ENCODE measurements at places on chromosomes 7 and 10. TPM values are rescaled to one million over a fixed set of nuclear protein-coding genes. Genes with fewer than 3 reads are reported as not detected.

DNA sequence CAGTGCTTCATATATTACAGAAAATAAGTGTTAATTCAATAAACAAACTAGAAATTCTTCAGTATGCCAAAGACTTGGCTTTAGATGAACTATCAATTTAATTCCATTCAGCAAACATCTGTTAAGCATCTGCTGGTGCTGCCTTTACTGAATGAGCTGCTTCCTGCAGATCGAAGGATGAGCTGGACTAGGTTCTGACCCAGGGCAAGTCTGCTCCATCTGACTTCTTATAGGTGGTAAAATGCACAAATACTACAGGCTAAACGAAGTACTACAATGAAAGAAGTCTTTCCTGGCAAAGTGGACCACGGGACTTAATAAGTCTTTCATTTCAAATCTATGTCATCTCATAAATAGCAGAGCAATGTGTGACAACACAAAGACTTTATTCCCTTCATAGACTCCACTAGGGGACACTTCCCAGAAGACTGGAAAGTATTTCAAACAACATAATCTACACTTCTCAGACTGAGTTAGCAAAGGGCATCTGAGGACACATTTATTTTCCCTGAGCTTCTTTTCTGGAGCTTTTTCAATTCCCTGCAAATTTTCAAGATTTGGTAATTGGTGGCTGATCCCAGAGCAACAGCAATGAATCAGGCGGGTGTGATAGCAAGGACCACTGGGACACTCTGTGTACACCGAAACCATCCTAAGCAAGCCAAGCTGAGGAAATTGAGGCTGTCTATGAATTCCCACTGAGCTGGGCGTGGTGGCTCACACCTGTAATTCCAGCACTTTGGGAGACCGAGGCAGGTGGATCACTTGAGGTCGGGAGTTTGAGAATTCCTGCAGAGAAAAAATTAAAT, 108.9 kb upstream of the FRMD4A start:
- H3K36me3 ChIP-seq, result no peaks in the 10 kb centered on the region
- H3K27ac ChIP-seq, result no peak overlapping the region
- no peaks in the 10 kb centered on the region for H3K4me1 ChIP-seq
- DNase-seq, result no peak

- DNase-seq, result no peak
- peaks cover 4% of the 10 kb centered on the region for H3K36me3 ChIP-seq
- peaks cover 32% of the 10 kb centered on the region for H3K4me1 ChIP-seq
Observed at GRCh38 chr10:7320072-7320471, 90.8 kb downstream of the SFMBT2 start.

- no peak overlapping the region for H3K4me3 ChIP-seq
- H3K4me1 ChIP-seq, result peaks cover 15% of the 10 kb centered on the region
Observed at GRCh38 chr10:82378146-82378545, 503.2 kb downstream of the NRG3 start.

- H3K27me3 ChIP-seq, result no peaks in the 10 kb centered on the region
- H3K4me1 ChIP-seq, result peaks cover 16% of the 10 kb centered on the region
- no peak overlapping the region for H3K4me3 ChIP-seq
- DNase-seq, result peak; percentile 61
- no peaks in the 10 kb centered on the region for H3K36me3 ChIP-seq
Observed at GRCh38 chr10:43857206-43857930, 208.7 kb upstream of the ZNF32 start.

GRCh38 chr7:5442757-5443305, 19.2 kb upstream of the TNRC18 start:
- no peak overlapping the region for H3K4me3 ChIP-seq
- no peaks in the 10 kb centered on the region for H3K27me3 ChIP-seq
- no peak for DNase-seq
- H3K36me3 ChIP-seq, result peaks cover 21% of the 10 kb centered on the region
- H3K27ac ChIP-seq, result no peak overlapping the region
- no peaks in the 10 kb centered on the region for H3K4me1 ChIP-seq

GRCh38 chr10:104273899-104274575, 5.1 kb downstream of the GSTO2 start:
- H3K4me1 ChIP-seq, result peaks cover 7% of the 10 kb centered on the region
- H3K27ac ChIP-seq, result peak overlapping the region; percentile 73
- DNase-seq, result no peak
- H3K36me3 ChIP-seq, result peaks cover 17% of the 10 kb centered on the region
- H3K27me3 ChIP-seq, result no peaks in the 10 kb centered on the region

- no peak overlapping the region for H3K27ac ChIP-seq
- DNase-seq, result no peak
- H3K27me3 ChIP-seq, result no peaks in the 10 kb centered on the region
- no peak overlapping the region for H3K4me3 ChIP-seq
- H3K36me3 ChIP-seq, result no peaks in the 10 kb centered on the region
Observed at GRCh38 chr10:95861386-95861785, 46.4 kb upstream of the CC2D2B start.

DNA sequence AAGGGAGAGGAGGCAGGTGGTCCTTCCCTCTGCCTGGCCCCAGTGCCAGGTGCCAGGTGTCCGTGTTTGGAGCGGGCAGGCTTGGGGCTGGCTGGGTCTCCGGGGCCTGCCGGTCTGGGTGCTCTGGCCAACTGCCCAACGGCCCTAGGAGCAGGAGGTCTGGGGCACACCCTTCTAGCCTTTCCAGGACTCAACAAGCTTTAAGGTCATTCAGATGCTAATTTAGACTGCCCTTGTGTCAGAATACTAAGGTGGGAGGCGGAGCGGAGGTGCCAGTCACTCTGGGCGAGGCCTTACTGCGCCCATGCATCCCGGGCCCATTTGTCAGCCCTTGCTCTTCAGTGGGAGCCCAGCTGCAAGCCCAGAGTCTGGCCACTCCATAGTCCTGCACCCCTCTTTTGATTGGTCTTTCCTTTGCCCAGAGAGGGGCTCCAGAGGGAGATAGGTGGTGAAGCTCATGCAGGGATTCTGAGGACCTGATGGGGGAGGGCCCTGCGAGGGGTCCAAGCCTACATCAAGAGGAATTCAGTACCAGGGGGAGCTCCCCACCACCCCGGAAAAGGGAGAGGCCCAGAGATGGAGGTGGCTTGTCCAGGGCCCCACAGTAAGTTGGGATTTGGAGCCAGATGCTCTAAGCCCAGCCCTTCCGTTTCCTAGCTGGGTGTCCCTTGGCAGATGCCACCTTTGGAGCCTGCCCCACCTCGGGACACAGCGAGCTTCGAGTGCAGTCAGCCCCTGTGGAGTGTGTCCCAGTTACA, 1.3 kb downstream of the PGAM2 start:
- H3K36me3 ChIP-seq, result peaks cover 48% of the 10 kb centered on the region
- no peaks in the 10 kb centered on the region for H3K27me3 ChIP-seq
- H3K4me3 ChIP-seq, result no peak overlapping the region
- no peak for DNase-seq

- no peak overlapping the region for H3K27ac ChIP-seq
- peak; percentile 50 for DNase-seq
- H3K4me1 ChIP-seq, result no peaks in the 10 kb centered on the region
- no peaks in the 10 kb centered on the region for H3K36me3 ChIP-seq
- H3K4me3 ChIP-seq, result no peak overlapping the region
Observed at GRCh38 chr10:114110174-114110972, 63.6 kb downstream of the CCDC186 start.

- H3K27ac ChIP-seq, result no peak overlapping the region
- DNase-seq, result no peak
- H3K4me1 ChIP-seq, result peaks cover 28% of the 10 kb centered on the region
- no peak overlapping the region for H3K4me3 ChIP-seq
- H3K27me3 ChIP-seq, result no peaks in the 10 kb centered on the region
- no peaks in the 10 kb centered on the region for H3K36me3 ChIP-seq
Observed at GRCh38 chr7:134783294-134784069, 4.0 kb downstream of the CALD1 start.

DNA sequence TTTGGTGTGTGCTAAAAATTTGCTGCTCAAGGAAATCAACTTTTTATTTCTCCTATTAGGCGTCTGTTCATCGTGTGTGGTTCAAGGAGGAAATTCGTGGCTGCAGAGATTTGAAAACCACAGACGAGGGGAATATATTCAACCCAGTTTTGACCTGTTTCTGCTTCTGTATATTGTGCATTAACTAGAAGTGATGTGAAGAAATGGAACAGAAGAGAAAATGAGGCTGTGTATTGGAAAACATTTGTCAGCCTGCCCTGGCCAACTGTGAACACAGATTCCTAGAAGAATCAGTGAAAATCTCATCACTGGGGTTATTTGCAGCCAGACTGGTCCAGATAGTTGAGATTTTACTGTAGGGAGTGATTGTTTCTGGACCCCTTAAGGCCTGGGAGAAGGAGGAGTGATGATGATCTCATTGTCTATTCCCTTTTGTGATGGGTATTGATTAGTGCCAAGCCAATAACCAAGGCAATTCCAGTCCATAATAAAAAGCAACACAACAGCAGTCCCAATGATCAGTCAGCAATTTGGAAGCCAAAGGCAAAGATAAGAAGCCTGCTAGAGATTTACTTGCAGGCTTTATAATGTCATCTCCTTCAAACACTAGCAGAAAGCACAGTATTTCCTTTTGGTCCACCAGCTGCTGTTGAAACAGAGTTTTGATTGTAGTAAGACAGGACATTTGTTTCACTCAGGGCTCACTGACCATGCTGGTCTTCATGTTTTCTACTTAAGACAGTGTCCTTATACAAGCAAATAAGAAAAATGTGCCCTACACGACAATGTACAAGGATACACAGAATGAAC, 339.4 kb downstream of the PRPF18 start:
- peaks cover 6% of the 10 kb centered on the region for H3K4me1 ChIP-seq
- DNase-seq, result no peak
- H3K27me3 ChIP-seq, result no peaks in the 10 kb centered on the region
- H3K36me3 ChIP-seq, result no peaks in the 10 kb centered on the region

The SFXN4 gene
- total RNA-seq, result 33.2 TPM

The SUN3 gene
- total RNA-seq, result 0.22 TPM
